ENCODE measurements at places on chromosomes 5 and 9. TPM values are rescaled to one million over a fixed set of nuclear protein-coding genes. Genes with fewer than 3 reads are reported as not detected.

The MSMP gene
- not detected for total RNA-seq

The AMACR gene
- total RNA-seq, result 7.6 TPM

The CDH12 gene
- not detected for total RNA-seq

The ADAMTSL2 gene
- total RNA-seq, result under 0.01 TPM

All from fibroblast of lung (primary cell).